ENCODE measurements at places on chromosomes 6 and 20.

- H3K27ac ChIP-seq = no peak overlapping the region
- no peaks in the 10 kb centered on the region for H3K4me1 ChIP-seq
- H3K4me3 ChIP-seq = no peak overlapping the region
- peaks cover 14% of the 10 kb centered on the region for H3K27me3 ChIP-seq
Measured at GRCh38 chr6:110282412-110282811, 75.7 kb downstream of the METTL24 start.

DNA sequence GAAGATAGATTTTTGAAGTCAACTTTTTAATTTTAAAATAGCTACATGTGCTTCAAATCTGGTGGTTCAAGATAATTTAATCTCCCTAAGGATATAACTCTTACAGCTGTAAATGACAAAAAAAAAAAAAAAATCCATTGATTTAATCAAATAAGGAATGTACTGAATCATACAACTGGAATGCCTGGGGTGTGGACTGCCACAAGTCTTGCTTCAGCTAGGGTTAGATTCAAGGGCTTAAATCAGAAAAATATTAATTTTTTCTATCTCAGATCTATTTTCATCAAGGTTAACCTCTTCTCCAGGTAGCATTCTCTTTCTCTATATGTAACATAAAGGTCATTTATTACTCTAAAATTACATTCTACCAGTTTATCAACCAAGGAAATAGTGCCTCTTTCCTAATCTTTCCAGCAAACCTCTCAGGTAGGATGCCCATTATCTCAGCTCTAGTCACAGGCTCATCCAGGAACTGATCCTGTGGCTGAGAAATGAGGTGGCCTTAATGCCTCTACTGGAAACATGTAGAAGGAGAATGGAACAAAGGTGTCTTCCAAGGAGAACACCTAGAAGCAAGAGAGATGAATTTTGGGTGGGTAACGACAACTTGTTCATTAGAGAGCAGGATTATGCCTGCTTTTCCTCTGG is 466.9 kb downstream of the CBLN4 start:
- no peaks in the 10 kb centered on the region for H3K4me1 ChIP-seq
- no peaks in the 10 kb centered on the region for H3K36me3 ChIP-seq
- no peaks in the 10 kb centered on the region for H3K27me3 ChIP-seq
- no peak overlapping the region for H3K4me3 ChIP-seq
- no peak for DNase-seq

- no peaks in the 10 kb centered on the region for H3K4me1 ChIP-seq
- H3K27ac ChIP-seq = no peak overlapping the region
- no peak for DNase-seq
- H3K4me3 ChIP-seq = no peak overlapping the region
- no peaks in the 10 kb centered on the region for H3K36me3 ChIP-seq
- peaks cover 60% of the 10 kb centered on the region for H3K27me3 ChIP-seq
Measured at GRCh38 chr20:4299773-4300172, 284.4 kb upstream of the RNF24 start.

DNA sequence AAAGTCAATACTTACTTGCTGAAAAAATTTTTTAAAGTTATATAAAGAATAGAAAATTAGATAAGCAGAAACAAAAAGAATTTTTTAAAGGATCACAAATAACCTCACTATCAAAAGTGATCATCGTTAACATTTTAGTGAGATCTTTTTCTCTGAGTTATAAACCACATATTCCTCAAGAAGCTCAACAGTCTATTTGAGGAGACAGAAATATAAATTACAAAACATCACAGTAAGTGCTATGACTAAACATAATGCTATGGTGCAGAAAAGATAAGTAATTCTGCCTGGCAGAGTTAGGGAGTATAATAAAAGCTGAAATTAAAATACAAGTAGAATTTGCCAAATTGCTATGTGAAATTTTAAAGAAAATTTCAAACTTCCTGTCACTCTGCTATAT is 226.7 kb downstream of the LMBRD1 start:
- no peak for DNase-seq
- no peaks in the 10 kb centered on the region for H3K4me1 ChIP-seq
- no peaks in the 10 kb centered on the region for H3K36me3 ChIP-seq
- H3K27me3 ChIP-seq = peaks cover 10% of the 10 kb centered on the region

DNA sequence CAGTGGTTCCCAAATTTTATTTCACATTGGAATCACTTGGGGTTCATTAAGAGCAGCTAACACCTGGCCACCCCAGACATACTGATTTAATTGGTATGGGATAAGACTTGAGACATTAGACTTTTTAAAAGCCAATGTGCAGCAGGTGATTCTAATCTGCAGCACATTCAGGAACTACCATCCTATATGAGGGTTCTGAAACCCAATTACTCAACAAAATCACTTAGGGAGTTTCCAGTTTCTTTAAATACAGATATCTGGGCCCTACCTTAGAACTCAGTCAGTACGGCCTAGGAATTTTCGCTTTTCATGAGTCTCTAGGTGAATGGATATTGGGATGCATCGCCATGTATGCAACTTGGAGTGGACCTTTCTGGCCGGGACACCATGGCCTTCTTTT is 24.0 kb upstream of the L3MBTL3 start:
- DNase-seq = no peak
- H3K4me3 ChIP-seq = no peak overlapping the region
- H3K27me3 ChIP-seq = no peaks in the 10 kb centered on the region
- peaks cover 4% of the 10 kb centered on the region for H3K4me1 ChIP-seq
- H3K27ac ChIP-seq = no peak overlapping the region
- H3K36me3 ChIP-seq = no peaks in the 10 kb centered on the region

DNA sequence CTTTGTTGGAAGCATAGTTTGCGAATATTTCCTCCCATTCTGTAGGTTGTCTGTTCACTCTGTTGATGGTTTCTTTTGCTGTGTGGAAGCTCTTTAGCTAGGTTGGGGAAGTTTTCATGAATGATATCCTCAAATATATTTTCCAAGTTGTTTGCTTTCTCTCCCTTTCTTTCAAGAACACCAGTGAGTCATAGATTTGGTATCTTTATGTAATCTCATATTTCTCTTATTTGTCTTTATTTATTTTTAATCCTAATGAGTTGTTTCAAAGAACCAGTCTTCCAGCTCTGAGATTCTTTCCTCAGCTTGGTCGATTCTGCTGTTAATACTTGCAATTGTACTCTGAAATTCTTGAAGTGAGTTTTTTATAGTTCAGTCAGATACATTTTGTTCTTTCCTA is 628.0 kb upstream of the ID4 start:
- DNase-seq = no peak
- no peaks in the 10 kb centered on the region for H3K4me1 ChIP-seq
- no peaks in the 10 kb centered on the region for H3K36me3 ChIP-seq
- no peaks in the 10 kb centered on the region for H3K27me3 ChIP-seq

DNA sequence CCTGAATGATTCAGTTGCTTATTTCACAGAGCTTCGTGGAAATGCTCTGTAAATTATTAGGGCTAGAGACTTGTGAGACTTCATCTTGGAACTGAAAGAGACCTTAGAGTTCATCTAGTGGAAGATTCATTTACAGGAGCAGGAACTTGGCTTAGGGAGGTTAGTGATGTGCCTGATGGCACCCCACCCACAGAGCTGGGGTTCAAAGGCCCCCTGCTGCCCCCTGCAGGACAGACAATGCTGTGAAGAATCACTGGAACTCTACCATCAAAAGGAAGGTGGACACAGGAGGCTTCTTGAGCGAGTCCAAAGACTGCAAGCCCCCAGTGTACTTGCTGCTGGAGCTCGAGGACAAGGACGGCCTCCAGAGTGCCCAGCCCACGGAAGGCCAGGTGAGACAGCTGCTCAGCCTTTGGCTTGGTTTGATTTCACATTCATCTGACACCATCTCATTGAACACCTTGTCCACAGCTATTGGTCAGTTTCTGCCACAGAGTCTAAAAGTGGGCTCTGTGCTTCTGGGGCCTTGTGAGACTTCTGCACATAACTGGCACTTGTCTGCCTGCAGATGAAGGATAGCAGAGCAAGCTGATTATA is 25.1 kb downstream of the MYBL2 start:
- H3K27me3 ChIP-seq = no peaks in the 10 kb centered on the region
- peaks cover 12% of the 10 kb centered on the region for H3K4me1 ChIP-seq
- H3K27ac ChIP-seq = no peak overlapping the region
- H3K36me3 ChIP-seq = peaks cover 73% of the 10 kb centered on the region
- H3K4me3 ChIP-seq = no peak overlapping the region

DNA sequence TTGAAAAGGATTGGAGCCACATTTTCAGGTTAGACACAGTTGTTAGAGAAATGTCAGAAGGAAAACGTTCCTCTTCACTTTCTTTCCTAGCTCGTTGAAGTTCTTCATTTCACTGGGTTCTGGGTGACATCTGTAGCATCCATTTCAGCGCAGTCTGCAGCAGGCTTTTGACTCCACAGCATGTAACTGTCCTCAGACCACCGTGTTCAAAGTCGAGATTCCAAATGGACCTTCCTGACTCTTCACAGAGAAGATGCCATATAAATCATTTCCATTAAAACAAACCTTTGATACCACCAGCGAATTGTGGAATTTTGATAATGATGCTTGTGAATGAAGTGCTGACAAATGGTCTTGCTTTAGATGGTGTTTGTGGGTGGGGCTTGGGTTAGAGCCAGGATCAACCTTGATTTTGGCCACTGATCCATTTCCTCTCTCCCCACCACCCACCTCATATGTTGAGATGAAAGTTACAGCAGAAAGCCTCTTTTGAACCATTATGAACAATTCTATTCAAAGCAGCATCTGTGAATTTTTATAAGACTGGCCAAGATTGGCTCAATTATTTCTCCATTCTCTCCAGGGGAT is 185.3 kb upstream of the PREP start:
- H3K27me3 ChIP-seq = no peaks in the 10 kb centered on the region
- peaks cover 40% of the 10 kb centered on the region for H3K4me1 ChIP-seq
- no peak overlapping the region for H3K27ac ChIP-seq
- DNase-seq = no peak

- no peak overlapping the region for H3K4me3 ChIP-seq
Measured at GRCh38 chr6:168636147-168637004, 195.4 kb downstream of the SMOC2 start.

DNA sequence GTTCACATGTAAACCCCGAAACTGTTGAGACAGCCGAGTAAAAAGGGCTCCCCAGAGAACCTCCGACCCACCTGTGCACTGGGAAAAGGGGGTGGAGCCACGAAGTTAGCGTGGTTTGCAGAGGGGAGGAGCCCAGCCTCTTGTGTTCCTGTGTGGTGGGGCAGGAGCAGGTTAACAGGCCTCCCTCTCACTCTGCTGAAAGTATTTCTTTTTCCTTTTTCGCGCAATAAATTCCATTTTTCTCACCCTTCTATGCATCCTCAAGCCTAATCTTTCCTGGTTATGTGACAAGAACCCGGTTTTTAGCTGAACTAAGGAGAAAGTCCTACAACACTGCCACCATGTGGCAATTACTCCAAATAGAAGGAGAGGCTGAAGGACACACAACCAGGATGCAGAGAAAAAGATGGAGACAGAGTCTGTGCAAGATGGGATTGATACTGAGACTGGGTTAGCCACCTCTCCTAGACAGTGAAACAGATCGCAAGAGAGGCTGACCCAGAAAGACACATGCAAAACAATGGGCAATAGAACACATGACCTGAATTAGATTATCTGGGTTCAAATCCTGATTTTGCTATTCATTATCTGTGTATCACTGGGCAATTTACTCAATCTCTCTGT is 168.7 kb upstream of the PRSS16 start:
- H3K4me1 ChIP-seq = peaks cover 6% of the 10 kb centered on the region
- no peak overlapping the region for H3K27ac ChIP-seq
- peaks cover 60% of the 10 kb centered on the region for H3K27me3 ChIP-seq
- H3K36me3 ChIP-seq = no peaks in the 10 kb centered on the region
- DNase-seq = peak; percentile 49
